LHCN-M2 (cell line): ENCODE measurements at places on chromosomes 6 and 20. TPM values are rescaled to one million over a fixed set of nuclear protein-coding genes. Genes with fewer than 3 reads are reported as not detected.

Gene POLR1C
- total RNA-seq: 44.8 and 53.9 TPM in 2 replicates

Gene GRM1
- total RNA-seq: under 0.01 and 0.06 TPM in 2 replicates

Gene EPHA7
- total RNA-seq: 19.0 and 31.4 TPM in 2 replicates

Gene CTAGE9
- not detected in 2 replicates for total RNA-seq

Gene LY6G6C
- 0.51 TPM in 1 of 2 replicates, not detected in the other for total RNA-seq
